ENCODE measurements at places on chromosomes 4 and X.

- DNase-seq: peak; percentile 0
Observed at GRCh38 chrX:84873176-84873575, 130.5 kb upstream of the APOOL start.

GRCh38 chrX:1185561-1185960, 26.9 kb downstream of the CRLF2 start:
- DNase-seq: no peak

DNA sequence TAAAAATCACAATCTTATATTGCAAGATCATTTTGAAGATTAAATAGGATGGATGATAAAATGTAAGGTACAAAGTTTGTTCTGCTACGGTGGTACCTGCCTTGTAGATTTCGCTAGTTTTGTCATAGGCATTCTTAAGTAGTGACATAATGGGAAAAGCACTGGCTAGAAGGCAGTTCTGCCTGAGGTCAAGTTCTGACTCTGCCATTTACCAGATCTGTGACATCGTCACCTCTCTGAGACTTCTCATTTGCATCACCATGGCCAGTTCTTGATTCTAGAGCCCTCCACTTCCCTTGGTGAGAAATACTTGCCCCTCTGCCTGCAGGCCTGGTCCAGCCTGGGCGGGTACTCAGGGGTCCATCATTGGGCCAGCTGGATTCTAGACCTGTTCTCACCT, 85.2 kb downstream of the HS3ST1 start:
- no peak for DNase-seq

- no peak for DNase-seq
Observed at GRCh38 chr4:10727140-10727880, 42.7 kb upstream of the CLNK start.

- DNase-seq: no peak
Observed at GRCh38 chr4:52638717-52639116, 20.4 kb downstream of the USP46 start.

DNA sequence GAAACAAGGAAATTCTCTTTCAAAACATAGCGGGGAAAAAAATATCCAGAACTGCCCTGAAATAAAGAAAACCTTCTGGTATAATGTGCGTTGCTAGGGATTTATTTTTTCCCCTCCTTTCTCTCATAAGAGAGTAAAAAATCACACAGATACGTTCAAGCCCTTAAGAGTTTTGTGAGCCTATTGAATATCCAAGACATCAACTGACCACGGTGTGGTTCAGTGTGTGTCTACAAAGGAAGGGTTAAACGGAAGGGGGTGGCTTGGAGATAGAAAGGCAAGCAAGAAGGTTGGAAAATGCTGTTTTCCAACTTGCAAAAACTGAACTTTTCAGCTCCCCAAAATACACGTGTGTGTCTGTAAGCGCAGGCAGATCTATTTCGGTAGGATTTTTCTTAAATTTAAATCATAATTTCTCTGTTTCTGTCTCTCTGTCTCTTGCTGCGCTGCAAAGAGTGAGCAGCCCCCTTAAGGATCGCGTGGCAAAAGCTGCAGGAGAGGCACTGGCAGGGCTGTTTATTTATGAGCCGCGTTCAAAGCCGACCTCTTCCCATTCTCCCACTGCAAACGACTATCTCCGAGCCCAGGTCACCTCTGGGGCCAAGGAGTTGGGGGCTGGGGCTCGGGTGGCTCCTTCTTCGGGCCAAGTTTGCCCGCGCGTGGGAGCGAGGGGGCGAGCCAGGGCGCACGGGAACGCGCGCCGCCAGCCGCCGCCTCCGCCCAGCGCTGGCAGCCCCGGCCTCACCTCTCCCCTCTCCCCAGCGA, 492 bp upstream of the SLIT2 start:
- no peak for DNase-seq

DNA sequence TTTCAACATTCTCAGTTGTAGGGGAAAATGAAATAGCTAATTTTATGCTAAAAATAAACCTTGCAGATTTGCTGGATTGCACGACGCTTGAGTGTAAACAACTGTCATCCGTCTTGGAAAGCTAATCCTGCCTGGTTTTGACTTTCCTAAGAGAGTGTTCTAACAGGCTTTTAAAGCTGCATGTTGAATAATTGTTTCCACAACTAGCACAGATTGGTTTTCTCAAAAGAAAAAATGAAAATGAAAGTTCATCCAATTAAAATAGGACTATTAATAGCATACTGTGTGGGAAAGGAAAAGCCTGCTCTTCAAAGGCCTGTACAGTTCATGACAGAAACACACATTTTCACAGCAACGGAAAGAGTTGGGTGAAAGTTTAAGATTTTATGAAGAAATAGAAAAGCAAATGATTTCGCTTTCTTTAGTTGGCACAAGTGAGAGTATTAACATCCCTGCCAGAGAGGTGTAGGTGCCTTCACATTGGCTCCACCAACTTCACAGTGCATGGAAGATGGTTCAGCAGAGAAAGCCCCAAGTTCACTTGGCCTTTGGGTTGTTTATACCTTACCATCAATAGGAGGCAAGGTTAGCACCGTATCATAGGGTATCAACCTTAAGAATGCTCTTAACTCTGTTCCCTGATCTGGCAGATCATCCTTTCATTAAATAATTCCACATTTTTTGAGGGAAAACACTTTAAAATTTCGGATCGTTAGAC, 140.0 kb upstream of the GUCY1A1 start:
- DNase-seq: no peak

DNA sequence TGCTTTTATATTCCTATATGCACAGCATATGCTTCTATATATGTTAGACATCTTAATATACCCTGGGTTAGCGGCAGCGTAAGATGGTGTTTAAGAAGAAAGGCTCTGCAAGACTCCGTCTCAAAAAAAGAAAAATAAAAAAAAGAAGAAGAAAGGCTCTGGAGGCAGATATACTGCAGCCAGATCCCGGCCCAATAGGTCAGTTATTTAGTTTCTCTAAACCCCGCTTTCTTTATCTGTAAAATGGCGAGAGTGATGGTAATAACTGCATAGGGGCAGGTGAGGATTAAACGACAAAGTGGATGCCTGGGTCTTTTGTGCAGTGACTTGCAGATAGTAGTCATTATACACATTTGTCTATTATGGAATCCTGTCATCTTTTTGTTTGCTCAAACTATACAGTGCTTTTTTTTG, 115.2 kb downstream of the NAA11 start:
- no peak for DNase-seq

GRCh38 chrX:77450996-77451395, 3.8 kb downstream of the FGF16 start:
- DNase-seq: no peak

DNA sequence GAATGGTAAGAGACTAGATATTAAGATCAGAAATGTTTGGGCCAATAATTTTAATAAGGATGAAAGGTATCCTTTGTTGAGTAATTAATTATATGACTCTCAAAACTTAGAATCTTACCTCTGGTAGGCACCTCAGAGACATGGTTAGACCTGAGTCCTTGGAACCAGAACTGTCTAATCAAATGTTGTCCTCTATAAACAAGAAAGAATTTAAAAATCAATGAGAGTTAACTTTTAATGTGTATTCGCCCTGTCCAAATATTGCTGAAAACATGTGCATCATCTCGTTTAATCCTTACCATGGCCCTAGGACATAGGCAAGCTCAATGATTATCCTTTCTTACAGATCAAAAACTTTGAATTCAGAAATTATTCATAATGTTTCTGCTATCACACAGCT, 24.0 kb upstream of the NUDT11 start:
- no peak for DNase-seq

DNA sequence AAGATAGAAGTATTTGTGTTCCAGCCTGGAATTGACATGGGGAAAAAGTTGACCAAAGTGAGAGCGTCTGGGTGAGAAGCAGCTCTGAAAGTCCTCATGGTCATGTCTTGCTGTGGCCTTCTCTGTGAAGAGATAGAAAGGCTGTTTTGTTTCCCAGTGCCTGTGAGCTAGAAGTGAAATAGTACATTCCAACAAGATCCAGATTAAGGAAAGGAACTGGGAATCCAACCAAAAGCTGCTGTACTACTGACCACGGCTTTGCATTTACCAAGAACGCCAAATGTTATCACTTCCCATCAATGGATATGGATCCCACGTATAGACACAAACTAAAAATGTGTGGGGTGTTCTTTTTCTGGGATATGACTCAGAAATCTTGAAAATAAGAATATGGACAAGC, 51.2 kb downstream of the TENM3 start:
- no peak for DNase-seq

DNA sequence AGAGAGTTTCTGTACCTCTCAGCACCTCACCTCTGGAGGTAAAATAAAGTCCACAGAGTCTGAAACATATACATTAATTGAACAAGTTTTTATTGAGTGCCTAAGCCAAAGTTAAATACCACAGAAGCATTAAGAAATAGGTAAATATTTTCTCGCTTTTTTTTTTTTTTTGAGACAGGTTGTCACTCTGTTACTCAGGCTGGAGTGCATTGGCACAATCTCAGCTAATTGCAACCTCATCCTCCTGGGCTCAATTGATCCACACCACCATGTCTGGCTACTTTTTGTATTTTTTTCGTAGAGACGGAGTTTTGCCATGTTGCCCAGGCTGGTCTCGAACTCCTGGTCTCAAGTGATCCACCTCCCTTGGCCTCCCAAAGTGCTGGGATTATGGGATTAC, 10.1 kb upstream of the FNIP2 start:
- no peak for DNase-seq

- no peak for DNase-seq
Observed at GRCh38 chrX:7606039-7606652, 236.8 kb upstream of the VCX start.

DNA sequence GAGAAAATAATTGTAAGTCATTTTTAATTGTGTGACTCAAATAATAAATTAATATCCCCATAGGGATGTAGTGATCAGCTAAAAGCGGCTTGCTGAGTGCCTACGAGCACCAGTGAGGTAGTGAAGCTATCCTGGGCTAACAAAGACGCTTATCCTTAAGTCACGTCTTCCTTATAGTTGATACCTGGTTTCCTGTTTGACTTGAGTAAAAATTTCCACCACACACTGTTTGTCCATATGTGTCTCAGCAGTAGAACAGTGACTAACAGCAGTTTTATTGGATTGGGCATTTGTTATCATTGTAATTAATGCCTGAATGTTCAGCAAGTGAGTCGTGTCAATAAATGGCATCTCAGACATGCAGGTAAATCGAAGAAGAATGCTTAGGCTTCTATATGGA, 241.1 kb downstream of the GRXCR1 start:
- no peak for DNase-seq

GRCh38 chr4:134382478-134383227, 181.1 kb upstream of the PABPC4L start:
- DNase-seq: no peak

DNA sequence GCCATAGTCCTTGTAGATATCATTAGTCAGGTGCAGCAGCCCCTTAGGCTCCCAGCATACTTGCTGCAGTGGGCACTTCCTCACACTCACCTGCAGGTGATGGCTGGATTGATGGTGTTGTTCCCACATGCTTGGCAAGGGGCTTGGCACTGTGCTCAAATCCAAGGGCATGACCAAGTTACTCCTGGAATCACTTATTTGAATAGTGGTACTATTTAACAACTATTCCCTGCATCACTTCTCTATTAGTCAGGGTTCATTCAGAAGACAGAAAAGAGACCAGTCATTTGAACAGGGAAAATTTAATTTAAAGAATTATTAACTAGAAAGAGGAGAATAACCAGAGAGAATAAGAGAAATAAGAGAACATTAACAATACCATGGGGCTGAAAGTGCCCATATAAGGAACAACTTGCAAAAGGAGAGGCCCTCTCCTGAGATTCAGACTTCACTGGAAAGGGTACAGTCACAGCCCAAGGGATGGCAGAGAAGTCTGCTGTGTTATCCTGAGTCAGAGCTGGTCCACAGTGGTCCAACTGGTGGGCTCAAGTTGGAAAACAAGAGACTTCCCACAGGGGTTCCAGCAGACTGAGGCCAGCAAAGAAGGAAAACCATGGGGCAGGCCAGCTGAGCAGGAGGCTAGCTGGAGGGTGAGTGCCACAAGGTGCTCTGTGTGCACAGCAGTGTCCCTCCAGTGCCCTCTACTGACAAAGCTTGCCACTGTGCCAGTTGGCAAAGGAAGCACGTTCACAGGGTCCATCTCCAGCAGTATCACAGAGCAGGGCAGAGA, 9.8 kb downstream of the SPP1 start:
- DNase-seq: peak; percentile 80

GRCh38 chr4:10728016-10728415, 43.4 kb upstream of the CLNK start:
- DNase-seq: no peak

DNA sequence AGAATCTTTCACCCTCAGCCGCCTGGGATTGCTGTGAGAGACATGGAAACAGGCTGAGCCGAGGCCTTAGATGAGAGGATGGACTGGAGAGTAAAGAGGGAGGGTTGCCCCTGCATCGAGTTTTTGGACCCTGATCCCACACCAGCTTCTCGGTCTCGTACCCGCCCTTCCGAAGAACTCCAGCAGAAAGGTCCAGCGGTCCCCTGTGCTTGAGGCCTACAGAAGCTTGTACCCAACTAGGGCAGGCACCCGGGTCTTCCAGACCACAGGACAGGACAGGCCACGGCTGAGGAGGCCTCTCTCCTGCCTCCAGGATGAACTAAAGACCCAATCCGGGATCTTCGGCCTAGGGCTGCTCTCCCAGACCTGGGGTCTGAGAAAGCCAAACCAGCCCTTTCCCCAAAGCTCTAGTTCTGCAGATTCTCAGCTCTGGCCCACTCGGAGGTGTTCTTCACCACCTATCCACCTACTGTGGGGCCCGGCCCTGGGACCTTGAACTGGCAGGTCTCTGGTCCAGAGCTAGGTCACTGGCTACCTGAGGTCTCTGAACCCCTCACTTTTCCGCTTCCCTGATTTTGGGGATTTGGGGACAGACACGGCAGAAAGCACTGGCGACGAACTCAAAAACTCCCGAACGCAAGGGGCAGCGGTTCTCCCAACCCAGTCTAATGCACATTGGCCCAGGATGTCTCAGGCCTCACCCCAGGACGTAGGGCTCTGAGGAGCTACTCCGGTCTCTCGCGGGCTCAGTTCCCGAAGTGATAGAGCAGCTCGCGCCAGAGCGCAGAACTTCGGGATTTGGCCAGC, 1.1 kb downstream of the NKX3-2 start:
- no peak for DNase-seq

- no peak for DNase-seq
Observed at GRCh38 chrX:117985241-117985640, 131.4 kb downstream of the KLHL13 start.
